ENCODE measurements at places on chromosomes 1 and 21.

- DNase-seq: no peak
Measured at GRCh38 chr1:165539306-165539705, 4.5 kb upstream of the LRRC52 start.

GRCh38 chr1:214524824-214525223, 26.6 kb downstream of the PTPN14 start:
- DNase-seq: no peak

GRCh38 chr1:19811206-19811851, 3.8 kb downstream of the RNF186 start:
- no peak for DNase-seq

- DNase-seq: no peak
Measured at GRCh38 chr1:203776636-203777035, 11.7 kb downstream of the LAX1 start.

GRCh38 chr1:14871218-14871970, 272.9 kb downstream of the KAZN start:
- DNase-seq: no peak

- DNase-seq: peak; percentile 81
Measured at GRCh38 chr21:44801468-44802395, at the start of gene UBE2G2. Gene UBE2G2 (minus strand): TSS chr21:44801820. CDS start chr21:44801748, 72 bp downstream.

DNA sequence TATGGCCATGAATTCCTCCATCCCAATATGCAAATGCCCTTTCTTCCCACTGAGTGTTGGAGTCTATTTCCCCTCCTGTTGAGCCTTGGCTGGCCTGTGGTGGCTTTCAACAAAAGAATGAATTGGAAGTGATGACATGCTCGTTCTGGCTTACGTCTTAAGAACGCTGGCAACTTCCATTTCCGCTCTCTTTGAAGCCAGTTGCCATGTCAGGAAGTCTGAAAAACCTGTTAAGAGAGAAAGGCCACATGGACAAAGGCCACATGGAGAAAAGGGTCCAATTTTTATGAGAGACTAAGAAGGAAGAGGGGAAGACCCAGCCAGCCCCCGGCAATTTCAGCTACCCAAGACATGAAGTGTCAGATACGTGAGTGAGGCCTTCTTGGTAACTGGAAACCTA, 45.6 kb upstream of the GADD45A start:
- DNase-seq: no peak

GRCh38 chr21:27734146-27734545, 767.3 kb upstream of the ADAMTS5 start:
- no peak for DNase-seq

- no peak for DNase-seq
Measured at GRCh38 chr1:55986003-55986402, 593.4 kb downstream of the PLPP3 start.

- no peak for DNase-seq
Measured at GRCh38 chr1:184188037-184188436, 136.5 kb downstream of the TSEN15 start.

DNA sequence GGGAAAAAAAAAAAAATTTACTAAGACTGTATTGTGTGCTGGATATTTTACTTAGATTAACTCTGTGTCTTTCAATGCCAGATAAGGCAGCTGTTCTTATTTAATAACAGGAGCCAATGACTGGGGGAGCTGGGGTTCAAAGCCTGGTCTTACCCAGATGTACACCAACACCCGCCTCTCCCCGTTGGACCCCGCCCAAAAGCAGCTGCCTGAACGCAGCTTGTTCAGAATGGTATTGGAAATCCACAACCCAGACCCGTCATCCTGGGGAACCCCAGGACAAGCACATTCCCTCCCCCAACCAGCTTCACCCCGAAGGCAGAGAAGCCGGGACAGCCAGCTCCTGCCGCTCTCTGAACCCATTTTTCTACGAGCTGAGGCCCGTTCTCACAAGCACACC, 113.6 kb upstream of the TMPRSS2 start:
- no peak for DNase-seq

DNA sequence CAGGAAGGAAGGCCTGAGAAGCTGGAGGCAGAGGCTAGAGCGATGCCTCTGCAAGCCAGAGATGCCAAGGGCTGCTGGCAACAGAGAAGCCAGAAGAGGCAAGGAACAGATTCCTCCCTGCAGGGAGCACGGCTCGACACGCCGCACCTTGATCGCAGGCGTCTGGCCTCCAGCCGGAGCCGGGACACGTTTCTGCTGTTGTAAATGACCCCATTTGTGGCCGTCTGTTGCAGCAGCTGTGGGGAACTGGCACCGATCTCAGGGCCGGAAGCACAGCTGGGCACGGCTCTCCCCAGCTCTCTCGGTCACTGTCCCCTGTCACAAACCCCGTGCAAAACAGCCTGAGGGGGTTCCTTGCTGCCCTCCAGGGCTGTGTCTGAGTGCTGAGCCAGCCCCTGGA, 59.6 kb downstream of the SIK1 start:
- DNase-seq: no peak

- DNase-seq: no peak
Measured at GRCh38 chr1:89941110-89941766, 53.7 kb upstream of the ZNF326 start.

GRCh38 chr1:5685446-5686040, 306.7 kb downstream of the NPHP4 start:
- no peak for DNase-seq

GRCh38 chr1:84785271-84786036, 95.2 kb upstream of the SSX2IP start:
- DNase-seq: no peak

DNA sequence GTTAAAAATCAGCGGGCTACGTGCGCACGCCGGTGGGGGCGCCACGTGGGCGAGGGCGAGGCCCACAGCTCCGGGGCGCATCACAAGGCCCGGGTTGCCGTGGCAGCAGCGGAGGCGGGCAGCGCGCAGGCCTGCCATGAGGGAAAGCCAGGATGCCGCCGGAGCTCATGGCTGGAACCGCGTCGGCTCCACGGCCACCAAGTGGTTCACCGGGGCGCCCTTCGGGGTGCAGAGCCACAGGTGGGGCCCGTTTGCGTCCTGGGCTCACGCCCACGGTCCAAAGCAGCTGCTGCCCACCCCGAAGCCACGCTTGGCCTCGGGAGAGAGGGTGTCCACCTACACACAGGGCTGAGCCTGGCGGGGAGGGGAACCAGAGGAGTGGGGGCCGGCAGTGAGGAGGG, 4.9 kb upstream of the TTC22 start:
- no peak for DNase-seq

GRCh38 chr1:43569175-43569574, 38.5 kb downstream of the PTPRF start:
- no peak for DNase-seq

GRCh38 chr1:199510314-199510713, 517.2 kb upstream of the NR5A2 start:
- no peak for DNase-seq

DNA sequence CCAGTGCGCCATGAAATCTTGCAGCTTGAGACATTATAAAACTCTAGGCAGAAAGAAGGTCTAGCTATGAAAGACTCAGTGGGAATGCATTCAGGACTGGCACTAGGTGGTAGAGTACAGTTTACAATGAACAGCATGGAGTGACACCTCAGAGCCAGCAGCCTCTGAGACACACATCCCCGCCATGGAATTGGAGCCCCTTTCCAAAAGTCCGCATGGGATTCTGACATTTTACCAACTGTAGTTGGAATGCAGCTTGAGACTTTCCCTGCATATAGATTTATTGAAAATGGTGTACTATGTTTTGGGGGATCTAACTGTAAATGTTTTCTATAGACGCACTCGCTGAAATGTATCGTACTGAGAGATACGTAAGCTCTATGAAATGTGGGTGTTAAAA, 116.3 kb downstream of the ZSCAN20 start:
- no peak for DNase-seq

GRCh38 chr1:10975567-10976326, 36.7 kb upstream of the TARDBP start:
- DNase-seq: no peak

GRCh38 chr1:15406614-15407559, 2.8 kb upstream of the EFHD2 start:
- no peak for DNase-seq

DNA sequence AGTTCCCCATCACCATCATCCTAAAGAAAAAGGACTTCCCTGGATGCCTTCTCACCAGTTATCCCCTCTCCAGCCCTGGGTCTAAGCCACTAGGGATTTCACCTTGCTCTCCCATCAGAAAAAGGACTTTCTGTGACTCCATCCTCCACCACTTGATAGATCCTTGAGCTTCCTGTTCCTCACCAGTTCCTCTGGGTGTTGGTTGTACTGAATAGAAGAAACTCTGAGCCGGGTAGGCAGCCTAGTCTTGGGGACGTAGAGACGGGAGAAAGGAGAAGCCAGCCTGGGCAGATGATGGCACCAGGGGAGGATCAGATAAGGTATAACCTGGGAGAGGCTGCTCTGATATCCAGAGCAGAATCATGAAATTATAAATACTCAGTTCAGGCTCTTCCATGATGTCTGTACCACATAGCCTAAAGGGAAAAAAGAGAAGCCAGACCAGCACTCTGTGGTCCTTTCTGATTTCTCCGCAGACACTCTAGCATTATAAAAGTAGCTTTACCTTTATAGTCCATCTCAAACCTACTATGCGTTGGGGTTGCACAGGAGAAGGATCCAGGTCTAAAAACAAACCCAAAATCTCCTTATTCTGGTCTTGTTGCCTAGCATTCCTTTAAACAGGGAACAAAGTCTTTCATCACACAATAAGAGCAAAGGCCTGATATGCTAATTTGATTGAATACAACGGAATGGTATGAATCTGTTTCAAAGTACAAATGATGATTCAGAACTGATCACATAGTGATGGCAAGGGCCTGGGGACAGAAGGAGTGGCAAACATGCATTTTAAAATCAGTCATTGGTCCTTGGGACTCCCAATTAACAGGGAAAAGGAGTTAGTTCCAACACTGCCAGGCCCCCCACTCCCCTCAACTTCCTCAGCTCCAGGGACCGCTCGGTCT, 1.2 kb upstream of the CD34 start:
- DNase-seq: no peak

DNA sequence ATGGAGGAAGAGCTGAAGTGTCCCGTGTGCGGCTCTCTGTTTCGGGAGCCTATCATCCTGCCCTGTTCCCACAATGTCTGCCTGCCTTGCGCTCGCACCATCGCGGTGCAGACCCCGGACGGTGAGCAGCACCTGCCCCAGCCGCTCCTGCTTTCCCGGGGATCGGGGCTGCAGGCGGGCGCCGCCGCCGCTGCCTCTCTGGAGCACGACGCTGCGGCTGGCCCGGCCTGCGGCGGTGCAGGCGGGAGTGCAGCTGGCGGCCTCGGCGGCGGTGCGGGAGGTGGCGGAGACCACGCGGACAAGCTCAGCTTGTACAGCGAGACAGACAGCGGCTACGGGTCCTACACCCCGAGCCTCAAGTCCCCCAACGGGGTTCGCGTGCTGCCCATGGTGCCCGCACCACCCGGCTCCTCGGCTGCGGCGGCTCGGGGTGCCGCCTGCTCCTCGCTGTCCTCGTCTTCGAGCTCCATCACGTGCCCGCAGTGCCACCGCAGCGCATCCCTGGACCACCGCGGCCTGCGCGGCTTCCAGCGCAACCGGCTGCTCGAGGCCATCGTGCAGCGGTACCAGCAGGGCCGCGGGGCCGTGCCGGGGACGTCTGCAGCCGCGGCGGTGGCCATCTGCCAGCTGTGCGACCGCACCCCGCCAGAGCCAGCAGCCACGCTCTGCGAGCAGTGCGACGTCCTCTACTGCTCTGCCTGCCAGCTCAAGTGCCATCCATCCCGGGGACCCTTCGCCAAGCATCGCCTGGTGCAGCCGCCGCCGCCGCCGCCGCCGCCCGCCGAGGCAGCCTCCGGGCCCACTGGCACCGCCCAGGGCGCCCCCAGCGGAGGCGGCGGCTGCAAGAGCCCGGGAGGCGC, 1.3 kb downstream of the TRIM67 start:
- DNase-seq: no peak

DNA sequence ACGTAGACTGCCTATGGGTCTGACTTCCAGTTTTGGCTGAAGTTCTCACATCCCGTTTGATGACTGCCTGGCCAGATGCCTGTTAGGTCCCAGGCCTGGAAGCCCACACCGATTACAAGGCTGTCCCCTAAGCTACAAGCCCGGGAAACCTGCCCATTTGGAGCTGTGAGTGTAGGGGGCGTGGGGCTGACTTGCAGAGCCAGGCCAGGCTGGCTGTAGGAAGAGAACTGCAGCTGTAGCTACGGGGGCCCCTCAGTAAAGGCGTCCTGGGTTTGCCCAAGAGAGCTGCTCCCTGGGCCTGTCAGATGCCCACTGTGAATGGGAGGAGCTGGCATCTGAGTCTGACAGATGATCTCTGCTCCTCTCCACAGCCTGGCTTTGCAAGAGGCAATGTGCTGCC, 199.7 kb downstream of the CAMTA1 start:
- DNase-seq: no peak

GRCh38 chr21:28669321-28669720, 323.4 kb downstream of the LTN1 start:
- no peak for DNase-seq

- DNase-seq: peak; percentile 66
Measured at GRCh38 chr1:46616277-46617107, at the start of gene MOB3C. Gene MOB3C (minus strand): TSS chr1:46616811. CDS start chr1:46613321, 3,490 bp downstream.

DNA sequence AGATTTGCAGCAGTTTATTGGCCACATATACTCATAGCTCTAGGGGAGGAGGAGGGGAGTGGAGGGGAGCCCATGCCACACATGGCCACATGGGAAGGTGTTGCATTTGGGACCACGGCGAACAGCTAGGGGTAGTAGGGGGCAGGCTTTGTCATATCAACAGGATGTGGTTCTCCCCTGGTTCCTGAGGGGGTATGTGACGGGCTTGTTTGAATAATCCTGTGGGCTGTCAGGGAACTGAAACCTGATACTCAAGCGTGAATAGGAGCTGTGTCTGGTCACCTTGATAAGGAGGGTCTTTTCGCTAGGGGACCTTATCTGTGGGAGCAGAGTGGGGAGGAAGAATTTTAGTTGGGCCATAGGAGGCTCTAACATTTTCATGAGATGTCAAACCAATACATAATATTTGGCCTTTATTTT, 264.7 kb downstream of the CTH start:
- no peak for DNase-seq

- DNase-seq: no peak
Measured at GRCh38 chr1:90831910-90832309, 114.8 kb upstream of the BARHL2 start.
